ENCODE measurements at places on chromosomes 3 and 15. TPM values are rescaled to one million over a fixed set of nuclear protein-coding genes. Genes with fewer than 3 reads are reported as not detected.

DNA sequence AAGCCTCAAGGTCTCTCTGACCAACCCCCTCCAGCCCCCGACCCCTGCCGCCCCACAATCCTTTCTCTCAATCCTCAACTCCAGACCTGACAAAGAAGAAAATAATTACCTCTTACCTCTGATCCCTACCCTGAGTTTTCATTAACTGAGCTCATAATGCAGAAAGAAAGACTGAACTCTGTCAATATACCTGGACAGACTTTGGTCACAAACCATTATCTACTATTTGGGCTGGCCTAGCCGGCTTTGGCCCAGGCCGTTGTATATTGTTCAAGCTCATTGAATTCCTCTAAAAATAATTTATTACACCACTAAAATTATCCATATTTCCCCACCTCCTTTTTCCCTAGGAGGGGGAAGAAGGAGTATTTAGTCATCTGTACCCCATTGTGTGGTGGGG, 29.3 kb upstream of the SPTSSB start:
- no peak for DNase-seq

DNA sequence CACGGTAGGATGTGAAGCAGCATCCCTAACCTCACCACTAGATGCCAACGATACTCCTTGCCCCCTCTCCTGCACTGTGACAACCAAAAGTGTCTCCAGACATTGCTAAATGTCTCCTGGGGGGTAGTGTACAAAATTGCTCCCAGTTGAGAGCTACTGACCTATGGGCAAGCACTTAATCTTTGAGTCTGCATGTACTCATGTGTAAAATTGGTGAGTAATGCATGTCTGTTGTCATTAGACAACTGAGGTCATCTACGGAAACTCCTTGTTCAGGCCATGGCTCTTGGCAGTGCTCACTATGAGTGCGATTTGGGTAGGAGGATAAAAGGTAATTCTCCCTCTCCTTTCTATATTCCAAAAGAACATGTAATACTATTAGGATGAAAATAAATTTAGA, 29.2 kb downstream of the PDHB start:
- DNase-seq, result no peak

DNA sequence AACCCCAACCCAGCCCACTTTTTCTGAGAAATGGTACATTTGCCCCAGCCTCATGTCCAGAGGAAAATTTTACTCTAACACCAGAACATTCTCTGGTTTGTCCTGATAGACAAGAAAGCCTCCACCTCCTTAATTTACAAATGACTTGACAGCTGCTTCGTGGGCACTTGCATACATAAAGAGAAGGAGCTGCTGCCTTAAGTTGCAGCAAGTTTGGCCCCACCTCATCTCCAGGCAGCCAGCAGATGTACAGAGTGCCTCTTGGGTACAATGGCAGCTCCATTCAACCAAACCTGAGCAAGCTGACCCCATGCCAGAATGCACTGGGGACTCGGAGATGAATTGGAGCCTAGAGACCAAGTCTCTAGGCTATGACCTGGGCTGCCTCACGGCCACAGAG, 6.2 kb upstream of the H1-8 start:
- no peak for DNase-seq

GRCh38 chr3:172707967-172708366, 2.9 kb downstream of the NCEH1 start:
- DNase-seq, result no peak

- DNase-seq, result no peak
Observed at GRCh38 chr3:13083898-13084297, 10.7 kb upstream of the IQSEC1 start.

DNA sequence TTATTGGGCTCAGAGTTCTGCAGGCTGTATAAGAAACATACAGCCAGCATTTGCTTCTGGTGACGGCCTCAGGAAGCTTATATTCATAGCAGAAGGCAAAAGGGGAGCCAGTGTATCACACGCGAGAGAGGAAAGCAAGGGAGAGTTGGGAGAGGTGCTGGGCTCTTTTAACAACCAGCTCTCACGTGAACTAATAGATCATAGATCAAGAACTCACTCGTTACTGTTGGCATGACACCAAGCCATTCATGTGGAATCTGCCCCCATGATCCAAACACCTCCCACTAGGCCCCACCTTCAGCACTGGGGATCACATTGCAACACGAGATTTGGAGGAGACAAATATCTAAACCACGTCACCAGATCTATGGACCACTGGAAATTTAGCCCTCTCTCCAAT, 70.2 kb downstream of the TIPARP start:
- DNase-seq, result no peak

DNA sequence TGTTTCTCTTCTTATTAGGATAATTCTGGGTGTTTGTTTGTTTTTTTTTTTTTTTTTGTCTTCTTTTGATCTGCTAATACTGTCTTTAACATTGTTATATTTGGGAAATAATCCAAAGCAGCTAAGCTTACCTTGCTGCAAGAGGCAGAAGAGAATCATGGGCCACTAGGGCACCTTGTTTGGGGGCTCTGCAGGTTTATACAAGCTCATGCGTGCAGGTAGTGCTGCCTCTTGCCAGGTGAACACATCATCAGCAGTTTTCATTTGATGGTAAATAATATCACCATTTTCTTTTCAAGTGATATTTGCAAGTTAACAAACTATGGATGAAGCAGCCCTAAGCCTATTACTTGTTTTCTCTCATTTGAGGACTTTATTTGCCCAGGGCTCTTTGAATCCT, 37.9 kb downstream of the MAP3K13 start:
- DNase-seq, result no peak

DNA sequence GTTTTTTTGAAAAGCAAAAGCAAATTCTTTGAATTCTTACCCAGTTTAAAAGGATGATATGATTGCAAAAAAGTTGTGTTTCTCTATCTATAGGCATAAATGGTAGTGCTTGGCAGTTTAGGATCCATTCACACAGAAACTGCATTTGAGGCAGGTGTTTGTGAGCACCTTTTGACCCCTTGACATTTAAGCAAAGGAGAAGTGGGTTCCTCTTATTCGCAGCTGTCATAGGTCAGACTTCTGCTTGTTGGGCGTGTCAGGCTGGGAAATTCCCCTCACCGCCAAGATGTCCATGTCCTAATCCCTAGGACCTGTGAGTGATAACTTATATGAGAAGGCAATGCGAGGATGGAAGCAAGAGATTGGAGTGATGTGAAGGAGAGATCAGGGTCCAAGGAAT, 67.4 kb downstream of the SH3GL3 start:
- DNase-seq, result no peak

DNA sequence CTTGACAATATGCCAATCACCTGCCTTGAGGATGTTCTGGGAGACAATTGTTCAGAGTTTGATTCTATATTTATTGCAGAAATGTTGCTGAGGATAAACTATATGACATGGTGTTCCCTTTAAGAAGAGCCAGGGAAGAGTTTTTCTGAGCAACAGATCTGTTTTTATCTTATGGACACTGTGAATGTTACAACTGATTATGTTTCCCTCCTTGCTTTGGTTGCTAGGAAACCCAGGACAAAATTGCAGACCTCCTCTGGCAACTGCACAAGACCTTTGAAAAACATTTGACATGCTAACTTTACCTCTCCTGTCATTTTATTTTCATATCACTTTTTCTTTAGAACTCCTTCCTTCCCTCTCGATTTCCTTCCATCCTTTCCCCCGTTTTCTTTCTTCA, 8.2 kb upstream of the TM6SF1 start:
- no peak for DNase-seq

GRCh38 chr15:77710206-77710605, 77.5 kb upstream of the LINGO1 start:
- no peak for DNase-seq

DNA sequence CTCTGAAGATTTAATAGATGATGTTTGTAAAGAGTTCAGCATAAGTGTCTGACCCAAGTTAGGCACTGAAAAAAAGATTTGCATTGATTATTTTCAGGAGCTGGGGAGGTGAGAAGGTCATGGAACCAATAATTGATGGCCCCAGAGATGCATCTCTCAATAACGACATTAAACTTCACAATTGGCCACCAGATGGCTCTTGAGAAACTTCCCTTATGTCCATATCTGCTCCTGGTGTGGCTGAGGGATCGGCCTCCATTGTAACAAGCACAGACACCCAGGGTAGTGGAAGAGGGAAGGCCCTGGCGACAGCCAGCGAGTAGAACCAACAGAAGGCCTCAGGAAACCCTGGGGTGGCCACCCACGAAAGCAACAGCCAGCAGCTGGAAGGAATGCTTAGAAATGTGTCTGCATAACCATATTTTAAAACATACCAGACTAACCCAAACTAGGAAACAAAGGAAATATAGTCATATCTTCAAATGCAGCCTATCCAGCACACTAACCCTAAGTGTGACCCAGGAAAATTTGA, 536.7 kb downstream of the SOX2 start:
- no peak for DNase-seq

The ITPKA gene
- 0.44 TPM for polyA plus RNA-seq

The LDHAL6B gene
- polyA plus RNA-seq, result 0.26 TPM

The DNASE1L3 gene
- 3.7 TPM for polyA plus RNA-seq

The SNUPN gene
- polyA plus RNA-seq, result 30.3 TPM

The CIDEC gene
- 0.09 TPM for polyA plus RNA-seq

The RBP2 gene
- polyA plus RNA-seq, result 0.13 TPM

The CMTM8 gene
- 12.7 TPM for polyA plus RNA-seq

The ATP8B4 gene
- 3.3 TPM for polyA plus RNA-seq

Measured in right renal pelvis (tissue), 4 donors.